Tibial nerve (tissue), 4 donors: ENCODE measurements at places on chromosomes 2 and 18.
A peak's percentile ranks its signal among the peaks of the same experiment; 100 is the strongest.

GRCh38 chr2:86020984-86021383 is 84.7 kb downstream of the POLR1A start:
- DNase-seq = no peak

GRCh38 chr18:33851546-33852078 is 273.6 kb downstream of the ASXL3 start:
- DNase-seq = no peak

DNA sequence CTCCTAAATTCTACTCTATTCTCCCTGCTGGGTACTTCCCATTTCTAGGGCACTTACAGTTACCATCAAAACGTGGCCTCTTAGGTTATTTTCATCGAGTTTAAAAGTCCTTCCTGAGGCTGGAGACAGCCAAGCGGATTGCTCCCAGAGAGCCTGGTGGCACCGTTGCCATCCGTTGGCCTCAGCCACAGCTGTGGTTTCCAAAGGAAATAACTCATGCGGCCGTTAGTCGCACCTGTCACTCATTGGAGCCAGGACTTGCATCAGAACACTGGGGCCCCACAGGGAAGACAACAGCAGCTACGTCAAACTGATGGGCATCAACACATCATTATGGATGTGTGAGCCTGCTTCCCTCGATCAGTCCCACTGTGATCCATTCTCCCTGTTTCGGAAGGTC is 453.4 kb downstream of the BCL11A start:
- DNase-seq = no peak

- DNase-seq = no peak
Observed at GRCh38 chr2:162090109-162090508, 16.1 kb upstream of the DPP4 start.

DNA sequence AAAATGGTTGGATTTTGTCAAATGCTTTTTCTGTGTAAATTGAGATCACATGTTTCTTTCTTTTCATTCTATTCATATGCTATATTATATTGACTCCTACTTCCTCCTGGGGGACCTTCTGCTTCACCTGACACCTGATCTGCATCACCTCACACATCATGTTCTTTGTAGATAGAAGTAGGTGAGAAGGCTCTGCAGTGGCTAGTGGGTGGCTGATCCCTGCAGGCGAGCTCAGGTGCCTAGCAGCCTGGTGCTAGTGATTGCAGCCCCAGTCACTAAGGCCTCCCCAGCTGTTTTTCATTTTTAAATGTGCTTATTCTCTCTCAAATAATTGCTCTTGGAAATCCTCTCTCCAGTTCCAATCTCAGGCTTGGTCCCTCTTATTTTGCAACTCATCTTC is 33.6 kb downstream of the MC4R start:
- no peak for DNase-seq

GRCh38 chr2:70084973-70085710 is 2.1 kb upstream of the PCBP1 start:
- peak; percentile 43 for DNase-seq

DNA sequence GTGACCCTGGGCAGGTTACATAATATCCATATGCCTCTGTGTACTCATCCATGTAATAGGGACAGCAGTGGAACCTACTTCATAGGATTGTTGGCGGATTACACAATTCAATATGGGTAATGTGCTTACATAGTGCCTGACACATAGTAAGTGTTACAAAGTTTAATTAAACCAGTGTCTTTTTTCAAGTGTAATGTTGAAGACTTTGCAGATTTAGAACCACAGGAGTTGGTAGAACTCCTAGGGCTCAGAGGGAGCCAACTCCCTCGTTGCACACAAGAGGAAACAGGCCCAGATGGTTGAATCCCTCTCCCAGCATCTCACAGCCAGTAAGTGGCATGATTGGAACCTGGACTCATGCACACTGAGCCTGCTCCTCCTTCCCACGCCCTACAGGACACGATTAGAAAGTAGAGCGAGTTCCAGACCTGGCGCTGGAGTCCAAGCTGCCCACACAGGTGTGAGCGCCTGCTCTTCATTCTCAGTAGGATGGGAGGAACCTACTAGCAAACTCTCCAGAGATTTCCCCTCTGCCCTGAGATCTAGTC is 97.8 kb downstream of the VSNL1 start:
- DNase-seq = no peak

- no peak for DNase-seq
Observed at GRCh38 chr2:130728549-130729316, at the start of gene GPR148. TSS of gene GPR148 (plus strand) at chr2:130729070. CDS start at chr2:130729152, 82 bp downstream.

- DNase-seq = no peak
Observed at GRCh38 chr2:188993247-188993646, 19.1 kb downstream of the COL3A1 start.

DNA sequence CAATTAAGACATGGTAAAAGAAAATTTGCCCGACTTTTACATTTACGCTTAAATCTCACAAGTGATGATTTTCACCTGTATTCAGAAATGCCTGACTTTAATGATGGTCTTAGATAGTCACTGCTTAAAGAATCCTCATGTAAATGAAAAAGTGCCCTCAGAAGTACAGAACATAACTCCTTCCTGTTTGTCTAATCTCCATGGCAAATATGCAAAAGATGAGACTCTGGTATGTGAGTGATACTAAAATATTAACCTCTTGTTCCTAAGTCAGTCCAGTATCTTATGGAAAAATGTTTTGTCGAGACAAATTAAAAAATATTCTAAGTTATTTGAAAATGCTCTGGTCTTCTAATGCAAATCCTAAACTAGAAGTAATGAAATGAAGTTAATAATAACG is 29.2 kb downstream of the KCTD1 start:
- DNase-seq = no peak

GRCh38 chr2:104859291-104859765 is 5.4 kb downstream of the POU3F3 start:
- DNase-seq = no peak

DNA sequence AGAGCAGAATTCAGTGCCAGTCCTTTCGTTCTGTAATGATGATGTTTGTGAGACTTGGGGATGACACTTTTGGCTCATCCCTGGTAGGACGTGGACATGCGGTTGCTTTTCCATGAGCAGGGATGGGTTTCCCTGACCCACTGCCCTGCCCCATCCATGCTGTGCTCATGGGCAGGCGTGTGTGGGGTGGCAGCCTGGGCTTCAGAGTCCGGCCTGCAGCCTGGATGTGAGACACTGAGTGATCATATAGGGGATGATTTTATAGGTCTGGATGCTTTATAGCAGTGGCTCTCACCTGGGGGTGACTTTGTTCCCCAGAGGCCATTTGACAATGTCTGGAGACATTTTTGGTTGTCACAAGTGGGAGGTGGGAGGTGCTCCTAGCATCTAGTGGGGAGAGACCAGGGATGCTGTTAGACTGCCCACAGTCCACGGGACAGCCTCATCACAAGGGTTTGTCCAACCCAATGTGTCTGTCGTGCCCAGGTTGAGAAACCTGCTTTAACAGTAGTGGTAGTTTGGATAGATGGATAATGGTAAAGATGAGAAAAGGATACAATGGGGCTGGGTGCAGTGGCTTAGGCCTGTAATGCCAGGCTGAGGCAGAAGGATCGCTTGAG is 38.9 kb downstream of the LDLRAD4 start:
- no peak for DNase-seq

GRCh38 chr2:145753966-145754365 is 1234.0 kb upstream of the ZEB2 start:
- DNase-seq = no peak

GRCh38 chr2:27741673-27742072 is 29.8 kb upstream of the MRPL33 start:
- no peak for DNase-seq

DNA sequence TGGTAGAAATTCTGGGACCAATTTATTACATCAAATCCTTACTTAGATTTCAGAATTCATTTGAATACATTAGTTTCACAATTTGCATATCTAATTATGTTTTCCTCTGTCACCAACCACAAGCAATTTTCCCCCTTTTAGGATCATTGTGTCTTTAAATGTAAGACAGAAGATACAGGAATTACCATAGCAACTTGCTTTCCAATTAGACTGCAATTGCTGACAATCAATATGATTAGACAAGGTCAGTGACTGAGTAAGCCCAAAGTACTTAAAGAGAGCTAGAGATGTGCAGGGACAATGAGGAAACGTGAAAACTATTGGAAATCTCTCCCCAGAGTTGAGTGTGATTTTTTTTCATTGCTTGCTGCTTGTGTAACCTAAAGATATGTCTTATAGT is 121.4 kb downstream of the FSHR start:
- DNase-seq = no peak

GRCh38 chr18:36446059-36446458 is 148.5 kb downstream of the FHOD3 start:
- DNase-seq = no peak

DNA sequence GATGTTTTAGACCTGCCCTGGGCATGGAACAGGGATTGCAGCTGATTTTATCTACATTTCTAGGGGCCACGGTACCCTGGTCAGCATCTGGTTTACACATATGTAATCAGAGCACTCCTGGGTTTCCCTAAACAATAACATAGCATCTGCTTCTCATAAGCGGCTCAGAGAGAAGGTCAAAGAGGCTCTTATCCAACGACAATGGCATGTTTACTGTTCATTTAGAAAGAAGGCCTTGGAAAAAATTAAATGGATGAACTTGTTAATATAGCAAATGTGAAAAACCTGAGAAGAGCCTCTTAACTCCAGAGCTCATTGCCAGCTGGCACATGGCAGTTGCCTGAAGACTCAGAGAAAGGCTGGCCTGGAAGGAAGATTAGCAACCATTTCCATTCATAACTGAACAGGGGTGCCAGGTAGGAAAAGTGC is 202.8 kb upstream of the THUMPD2 start:
- no peak for DNase-seq

DNA sequence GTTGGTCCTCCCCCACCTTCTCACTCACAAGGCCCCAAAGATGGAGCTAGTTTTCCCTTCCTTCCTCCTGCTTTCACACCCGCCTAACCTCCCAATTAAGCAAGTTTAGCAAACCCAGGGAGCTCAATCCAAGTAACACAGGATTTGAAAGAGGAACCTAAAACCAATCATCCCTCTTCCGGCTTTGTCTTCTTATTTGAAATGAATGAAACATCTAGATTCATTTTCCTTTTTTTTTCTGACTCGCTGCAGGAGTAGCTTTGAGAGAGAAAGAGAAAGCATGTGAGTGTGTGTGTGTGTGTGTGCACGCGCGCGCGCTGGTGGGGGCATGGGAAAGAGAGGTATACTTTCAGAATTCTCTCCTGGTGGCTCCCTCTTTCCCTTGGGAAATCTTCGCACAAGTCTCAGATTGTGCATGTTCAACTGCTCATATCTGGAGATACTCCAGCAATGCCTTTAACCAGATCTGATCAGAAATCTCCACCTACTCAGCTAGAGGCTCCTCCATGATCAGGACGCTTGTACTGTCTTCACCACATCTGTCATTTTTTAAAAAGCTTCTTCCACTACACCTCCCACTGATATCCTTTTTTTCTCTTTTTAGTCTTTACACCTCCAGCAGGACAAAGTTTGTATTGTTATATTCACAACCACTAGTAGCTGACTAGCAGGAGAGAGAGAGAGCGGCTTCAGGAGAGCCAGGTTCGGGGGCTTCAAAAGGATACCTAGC is 1.7 kb downstream of the SLC8A1 start:
- no peak for DNase-seq

- no peak for DNase-seq
Observed at GRCh38 chr2:41600460-41600859, 447.4 kb upstream of the PKDCC start.
